NCI-H1105 (cell line): ENCODE measurements at places on chromosomes 4 and X.

- DNase-seq = no peak
Observed at GRCh38 chr4:91212211-91212610, 1085.0 kb downstream of the CCSER1 start.

- no peak for DNase-seq
Observed at GRCh38 chr4:140497747-140498636, at the start of gene MGAT4D. Gene MGAT4D, minus strand, starts transcription at chr4:140498293. Its CDS starts 71 bp downstream, at chr4:140498222.

GRCh38 chr4:156749426-156750403 lies 221.9 kb downstream of the PDGFC start:
- DNase-seq = no peak

DNA sequence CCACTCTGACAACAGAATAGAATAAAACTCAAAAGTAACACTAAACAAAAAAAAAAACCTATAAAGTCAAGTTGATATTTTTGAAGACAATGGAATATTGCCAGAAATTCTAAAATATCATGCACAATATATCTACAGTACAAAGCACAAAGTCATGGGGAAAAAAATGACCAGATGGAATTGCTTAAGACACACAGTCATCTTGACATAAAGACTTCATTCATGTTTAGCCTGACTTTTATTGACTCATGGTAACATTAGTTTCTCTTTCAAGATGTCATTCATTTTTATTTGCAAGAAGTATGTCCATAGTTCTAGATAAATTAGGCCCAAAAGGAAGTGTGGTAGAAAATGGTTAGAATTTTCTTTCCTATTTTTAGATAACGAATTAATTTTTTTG lies 259.1 kb downstream of the CAMK2D start:
- no peak for DNase-seq

- DNase-seq = no peak
Observed at GRCh38 chr4:169963998-169964397, 62.2 kb downstream of the MFAP3L start.

DNA sequence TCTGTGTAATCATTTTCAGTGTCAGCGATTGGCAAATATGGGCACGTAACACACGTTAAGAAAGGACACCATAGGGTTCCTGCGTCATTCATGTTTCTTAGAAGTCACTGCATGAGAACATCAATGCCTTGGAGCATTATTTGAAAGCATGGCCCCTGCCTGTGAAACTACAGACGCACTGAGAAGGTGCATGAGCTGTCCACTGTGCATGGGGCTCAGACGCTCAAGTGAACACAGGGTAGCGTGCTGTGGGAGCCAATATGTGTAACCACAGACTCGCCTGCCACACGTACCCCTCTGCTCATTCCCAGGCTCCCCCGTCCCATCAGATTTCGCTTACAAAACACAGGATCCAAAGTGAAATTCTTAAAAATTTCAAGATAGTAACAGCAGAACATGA lies 6.5 kb downstream of the PPP2R2C start:
- DNase-seq = no peak

- no peak for DNase-seq
Observed at GRCh38 chr4:114108869-114109268, 129.4 kb upstream of the ARSJ start.

DNA sequence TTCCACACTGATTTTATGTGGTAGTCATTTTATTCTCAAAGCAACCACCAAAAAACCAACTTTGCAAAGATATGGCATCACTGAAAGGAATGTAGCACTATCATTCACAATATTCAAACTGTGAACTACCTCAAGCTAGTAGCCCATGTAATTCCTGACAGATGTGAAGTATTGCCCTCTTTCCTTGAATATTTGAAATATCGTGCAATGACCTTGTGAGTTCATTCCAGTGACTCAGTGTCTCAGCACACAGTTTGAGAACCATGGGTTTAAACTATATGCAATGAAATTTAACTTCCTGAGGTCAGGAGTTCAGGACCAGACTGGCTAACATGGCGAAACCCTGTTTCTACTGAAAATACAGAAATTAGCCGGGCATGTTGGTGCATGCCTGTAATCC lies 20.9 kb upstream of the IQCM start:
- DNase-seq = no peak

DNA sequence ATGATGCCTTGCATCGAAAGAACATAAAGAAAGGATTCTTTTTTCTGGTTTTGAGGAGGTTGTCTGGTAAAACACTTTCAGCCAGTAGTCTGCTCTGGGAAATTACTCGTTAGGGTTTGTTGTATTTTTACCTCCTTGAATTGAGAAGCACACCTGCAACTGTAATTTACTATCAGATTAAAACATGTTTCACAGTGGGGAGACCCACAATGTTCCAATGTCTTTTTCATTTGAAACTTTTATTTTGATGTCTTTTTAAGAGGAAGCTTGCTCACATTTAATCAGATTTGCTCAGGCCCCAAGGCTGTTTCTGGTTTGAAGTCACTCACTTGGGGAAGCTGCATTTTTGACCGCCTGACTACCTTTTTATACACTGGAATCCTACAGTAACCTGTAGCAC lies 12.0 kb downstream of the TMEM154 start:
- no peak for DNase-seq

- DNase-seq = no peak
Observed at GRCh38 chr4:151675411-151675971, 85.3 kb downstream of the GATB start.
